ENCODE measurements at places on chromosomes 5 and 9.

GRCh38 chr5:176444742-176445141, 3.4 kb upstream of the FAF2 start:
- no peak for DNase-seq

- DNase-seq: no peak
Measured at GRCh38 chr9:549455-549997, 292.0 kb upstream of the DMRT1 start.

DNA sequence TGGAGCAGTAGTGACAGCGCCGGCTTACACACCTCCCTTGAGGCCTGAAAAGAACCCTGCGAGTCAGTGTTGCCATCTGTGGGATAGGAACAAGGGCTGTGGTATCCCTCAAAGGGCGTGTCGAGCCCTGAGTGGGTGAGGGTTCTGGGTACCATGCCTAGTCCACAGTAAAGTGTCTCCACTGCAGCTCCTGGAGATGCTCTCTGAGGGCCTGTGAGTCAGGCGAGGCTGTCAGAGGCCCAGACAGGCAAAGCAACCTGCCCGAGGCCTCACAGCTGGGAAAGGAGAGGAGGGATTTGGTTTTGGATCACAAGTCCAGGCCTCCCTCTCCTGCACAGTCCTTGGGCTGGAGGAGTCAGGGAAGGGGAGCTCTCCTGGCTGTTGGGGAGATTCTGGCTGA, 6.1 kb downstream of the PRRX2 start:
- no peak for DNase-seq

DNA sequence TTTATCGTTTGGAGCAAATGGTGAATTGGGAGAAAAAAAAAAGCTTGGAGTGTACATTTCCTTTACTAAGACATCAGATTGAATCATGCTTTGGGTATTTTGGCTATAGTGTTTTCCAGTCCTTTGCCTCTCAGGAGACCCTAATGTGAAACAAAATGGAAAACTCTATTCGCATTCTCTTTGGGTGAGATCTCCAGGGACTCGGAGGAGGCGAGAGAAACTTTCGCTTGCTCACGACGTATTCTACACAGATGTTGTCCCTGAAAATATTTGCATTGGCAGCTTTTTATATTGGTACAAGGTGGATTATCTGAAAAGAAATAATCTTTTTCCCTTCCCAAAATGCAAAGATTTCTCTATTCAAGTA, 1240.1 kb upstream of the WWC1 start:
- DNase-seq: no peak

- no peak for DNase-seq
Measured at GRCh38 chr9:2489838-2490314, 131.7 kb upstream of the VLDLR start.

- no peak for DNase-seq
Measured at GRCh38 chr5:139468421-139468931, 2.3 kb upstream of the SMIM33 start.

DNA sequence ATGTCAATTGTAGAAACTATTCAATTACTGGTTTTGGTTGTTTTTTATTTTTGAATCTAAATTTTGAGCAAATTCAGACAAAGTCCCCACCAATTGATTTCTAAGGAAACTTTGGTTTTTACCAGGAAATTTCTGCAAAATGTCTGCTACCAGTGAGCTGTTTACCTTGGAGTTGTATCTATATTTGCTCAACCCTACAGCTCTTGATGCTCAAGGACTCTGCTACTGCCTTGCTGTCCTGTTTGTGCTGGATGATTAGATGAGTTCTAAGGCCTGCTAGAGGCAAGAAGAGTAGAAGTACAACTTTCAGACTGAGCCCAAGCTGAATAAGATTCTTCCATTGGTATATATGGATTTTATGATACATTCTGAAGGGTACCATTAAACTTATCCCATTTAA, 42.6 kb upstream of the KIF2A start:
- no peak for DNase-seq

DNA sequence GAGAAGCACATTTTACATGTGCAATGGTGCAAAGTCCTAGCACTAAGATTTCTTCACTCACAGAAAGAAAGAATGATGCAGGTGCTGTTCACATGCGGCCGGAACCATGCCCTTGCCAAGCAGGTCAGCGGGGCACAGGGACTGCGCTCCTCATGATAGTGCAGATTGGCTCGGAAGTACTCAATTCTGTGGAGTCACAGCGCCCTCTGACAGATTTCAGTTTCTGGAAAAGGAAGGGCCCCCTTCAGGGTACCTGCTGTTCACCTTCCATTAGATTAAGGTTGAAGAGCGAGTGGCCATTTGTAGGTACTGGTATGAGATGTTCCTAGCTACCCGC, 75.7 kb downstream of the TMC1 start:
- DNase-seq: no peak

DNA sequence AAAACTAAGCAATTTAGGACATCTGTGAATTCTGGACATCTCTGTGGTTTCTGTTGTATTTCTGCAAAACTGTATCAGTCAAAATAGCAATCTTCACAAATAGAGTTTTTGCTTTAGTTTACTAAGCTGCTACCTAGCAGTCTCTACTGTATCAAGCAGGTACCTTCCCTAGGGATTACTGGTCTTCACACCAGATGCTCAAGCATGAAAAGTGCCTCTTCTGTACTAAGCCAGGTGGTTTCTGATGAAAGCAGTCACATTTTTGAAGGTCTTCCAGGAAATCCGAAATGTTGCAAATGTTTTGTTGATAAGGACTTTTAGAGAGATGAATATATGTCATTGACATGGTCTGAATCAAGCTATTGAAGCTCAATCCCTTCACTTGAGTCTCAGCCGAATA, 540.0 kb downstream of the KCTD16 start:
- no peak for DNase-seq

DNA sequence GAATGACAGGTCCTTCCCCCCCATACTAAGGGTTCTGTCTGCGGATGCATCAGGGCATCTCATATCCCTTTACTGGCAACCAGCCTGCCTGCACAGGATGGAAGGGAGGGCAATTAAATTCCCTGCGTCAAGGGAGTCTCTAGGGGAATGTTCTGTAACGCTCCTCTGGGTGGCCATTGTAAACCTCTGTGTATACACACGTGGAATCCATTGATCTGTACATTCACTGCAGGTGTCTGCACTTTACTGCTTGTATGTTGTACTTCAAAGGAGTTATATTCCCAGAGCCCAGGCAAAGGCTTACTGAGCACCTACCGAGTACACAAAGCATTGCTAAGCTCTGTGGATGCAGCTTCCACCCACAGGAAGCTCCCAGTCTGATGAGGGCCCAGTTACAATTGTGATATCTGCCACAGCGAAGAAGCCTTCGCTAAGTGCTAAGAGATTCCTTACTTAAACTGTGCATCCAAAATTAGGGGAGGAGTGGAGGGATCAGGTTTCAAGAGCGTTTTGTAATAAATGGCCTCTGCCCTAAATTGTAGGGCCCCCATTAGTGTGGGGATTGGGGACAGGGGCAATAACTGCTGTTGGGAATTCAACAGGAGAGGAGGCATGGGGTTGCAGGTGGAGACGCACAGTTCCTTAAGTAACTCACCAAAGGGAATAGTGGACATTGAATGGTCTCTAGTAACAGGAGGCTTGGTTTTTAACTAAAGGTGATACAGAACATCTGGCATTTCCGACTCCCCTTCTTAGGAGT, 1.5 kb upstream of the RETREG1 start:
- no peak for DNase-seq

- peak; percentile 79 for DNase-seq
Measured at GRCh38 chr5:170173227-170173626, 59.6 kb upstream of the C5orf58 start.

DNA sequence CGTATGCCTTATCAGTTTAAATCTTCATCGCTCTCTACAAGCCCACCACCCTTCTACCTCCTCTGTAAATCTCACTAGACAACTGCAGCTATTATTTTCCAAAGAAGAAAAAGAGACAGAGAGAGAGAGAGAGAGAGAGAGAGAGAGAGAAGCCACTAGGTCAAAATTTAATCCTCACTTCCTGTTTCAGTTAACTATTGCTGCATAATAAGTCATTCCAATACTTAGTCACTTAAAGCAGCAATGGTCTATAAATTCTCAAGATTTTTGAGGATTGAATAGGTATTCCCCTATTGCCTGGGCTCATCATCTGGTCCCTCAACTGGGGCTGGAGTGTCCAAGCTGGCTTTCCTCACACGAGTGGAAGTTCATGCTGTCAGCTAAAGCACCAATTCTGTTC, 68.8 kb downstream of the ITGA1 start:
- no peak for DNase-seq

DNA sequence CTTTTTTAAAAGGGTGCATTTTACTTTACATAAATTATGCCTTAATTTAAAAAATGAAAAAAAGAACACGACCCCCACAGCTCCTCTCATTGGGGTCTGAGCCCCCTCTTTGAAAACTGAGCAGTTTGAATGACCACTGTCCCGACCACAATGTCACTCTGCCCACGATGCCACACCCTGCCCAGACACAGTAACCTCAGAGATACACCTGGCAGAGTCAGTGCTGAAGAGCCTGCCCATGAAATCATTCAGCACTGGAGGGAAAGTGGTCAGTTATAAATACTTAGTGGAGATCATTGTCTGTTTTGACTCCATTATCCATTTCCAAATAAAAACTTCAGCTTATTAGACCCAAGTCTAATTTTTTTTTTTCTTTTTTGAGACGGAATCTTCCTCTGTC, 49.3 kb downstream of the DNAJC21 start:
- DNase-seq: no peak

- DNase-seq: no peak
Measured at GRCh38 chr5:175659546-175660253, 1.8 kb downstream of the HRH2 start.

DNA sequence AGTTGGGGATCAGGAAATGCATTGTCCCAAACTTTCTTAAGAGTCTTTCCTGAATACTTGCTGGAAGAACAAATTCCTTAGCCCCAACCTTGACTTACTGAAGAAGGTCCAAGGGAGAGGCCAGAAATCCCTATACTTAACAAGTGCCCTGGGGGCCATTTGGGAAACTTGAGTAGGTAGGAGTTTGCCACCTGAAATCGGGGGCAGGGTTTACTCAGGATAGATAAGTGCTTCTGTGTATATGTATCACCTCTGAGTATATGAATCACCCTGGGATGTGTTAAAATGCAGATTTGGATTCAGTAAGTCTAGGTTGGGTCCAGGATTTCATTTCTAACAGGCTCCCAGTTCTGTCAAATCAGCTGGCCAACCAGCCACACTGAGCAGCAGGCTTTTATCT, 47.9 kb upstream of the MYO10 start:
- peak; percentile 50 for DNase-seq

- peak; percentile 48 for DNase-seq
Measured at GRCh38 chr9:99075246-99075912, 29.5 kb upstream of the TGFBR1 start.

- no peak for DNase-seq
Measured at GRCh38 chr5:121263456-121263855, 588.2 kb upstream of the FTMT start.

- DNase-seq: no peak
Measured at GRCh38 chr9:91681461-91682305, 258.1 kb upstream of the NFIL3 start.

GRCh38 chr9:106405871-106406435, 457.0 kb upstream of the ZNF462 start:
- DNase-seq: no peak

DNA sequence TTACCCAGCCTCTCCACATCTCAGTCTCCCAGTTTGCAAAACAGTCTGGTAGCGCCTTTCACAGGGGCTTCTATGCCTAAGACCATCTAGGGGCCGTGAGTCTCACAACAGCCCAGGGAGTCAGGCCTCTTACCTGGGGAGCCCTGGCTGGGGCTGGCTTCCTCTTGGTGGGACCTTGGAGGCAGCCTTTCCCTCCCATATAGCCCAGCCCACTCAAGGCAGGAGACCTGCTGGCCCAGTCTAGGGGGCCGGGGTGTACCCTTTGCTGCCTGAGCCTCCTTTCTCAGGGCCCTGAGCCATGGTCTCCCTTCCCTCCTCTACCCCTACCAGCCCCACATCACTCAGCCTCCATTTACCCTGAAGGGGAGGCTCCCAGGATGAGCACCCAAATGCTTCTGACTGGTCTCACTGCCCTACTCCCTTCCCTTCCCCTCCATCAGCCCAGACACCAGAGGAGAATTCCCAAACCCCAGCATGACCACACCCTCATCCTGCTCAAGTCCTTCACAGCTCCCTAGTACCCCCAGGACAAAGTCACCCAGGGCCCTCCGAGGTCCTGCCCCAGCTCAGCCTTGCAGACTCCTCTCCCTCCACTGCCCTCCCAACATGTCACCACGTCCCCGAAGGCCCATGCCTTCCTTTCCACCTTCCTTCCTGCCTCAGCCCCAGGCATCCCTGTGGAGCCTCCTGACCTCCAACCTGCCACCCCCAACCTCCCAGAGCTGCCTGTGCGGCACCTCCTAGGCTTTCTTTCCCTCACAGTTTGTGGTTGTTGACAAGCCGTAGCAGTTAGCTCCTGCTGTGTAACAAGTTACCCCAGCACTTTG, 55.3 kb downstream of the BARX1 start:
- no peak for DNase-seq

GRCh38 chr9:13832446-13832845, 481.5 kb downstream of the NFIB start:
- DNase-seq: no peak

- DNase-seq: no peak
Measured at GRCh38 chr5:137056676-137057075, 442.4 kb downstream of the SPOCK1 start.

DNA sequence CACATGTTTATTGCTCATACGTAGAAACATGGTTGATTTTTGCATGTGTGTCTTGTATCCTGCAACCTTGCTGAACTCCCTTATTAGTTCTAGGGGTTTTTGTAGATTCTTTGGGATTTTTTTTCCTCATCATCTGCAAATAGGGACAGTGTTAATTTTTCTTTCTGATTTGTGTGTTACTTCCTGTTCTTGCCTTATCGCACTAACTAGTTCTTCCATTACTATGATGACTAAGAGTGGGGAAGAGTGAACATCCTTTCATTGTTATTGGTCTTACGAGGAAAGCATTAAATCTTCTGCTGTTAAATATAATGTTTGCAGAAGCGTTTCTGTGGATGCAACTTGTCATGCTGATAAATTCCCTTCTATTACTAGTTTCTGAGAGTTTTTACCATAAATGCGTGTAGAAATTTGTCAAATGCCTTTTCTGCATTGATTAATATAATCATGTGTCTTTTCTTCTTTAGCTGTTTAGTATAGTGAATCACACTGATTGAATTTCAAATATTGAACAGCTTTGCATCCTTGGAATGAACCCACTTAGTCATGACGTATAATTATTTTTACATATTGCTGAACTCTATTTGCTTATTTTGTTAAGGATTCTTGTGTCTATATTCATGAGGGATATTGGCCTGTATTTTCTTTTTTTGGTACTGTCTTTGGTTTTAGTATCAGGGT, 32.1 kb upstream of the RNF130 start:
- no peak for DNase-seq

GRCh38 chr9:72473474-72474261, 47.7 kb upstream of the TMC1 start:
- no peak for DNase-seq

All from PC-9 (cell line).